CD4-positive, alpha-beta T cell treated with Interferon alpha-2 for 1 hour (primary cell): ENCODE measurements at places on chromosomes 1 and 21.

DNA sequence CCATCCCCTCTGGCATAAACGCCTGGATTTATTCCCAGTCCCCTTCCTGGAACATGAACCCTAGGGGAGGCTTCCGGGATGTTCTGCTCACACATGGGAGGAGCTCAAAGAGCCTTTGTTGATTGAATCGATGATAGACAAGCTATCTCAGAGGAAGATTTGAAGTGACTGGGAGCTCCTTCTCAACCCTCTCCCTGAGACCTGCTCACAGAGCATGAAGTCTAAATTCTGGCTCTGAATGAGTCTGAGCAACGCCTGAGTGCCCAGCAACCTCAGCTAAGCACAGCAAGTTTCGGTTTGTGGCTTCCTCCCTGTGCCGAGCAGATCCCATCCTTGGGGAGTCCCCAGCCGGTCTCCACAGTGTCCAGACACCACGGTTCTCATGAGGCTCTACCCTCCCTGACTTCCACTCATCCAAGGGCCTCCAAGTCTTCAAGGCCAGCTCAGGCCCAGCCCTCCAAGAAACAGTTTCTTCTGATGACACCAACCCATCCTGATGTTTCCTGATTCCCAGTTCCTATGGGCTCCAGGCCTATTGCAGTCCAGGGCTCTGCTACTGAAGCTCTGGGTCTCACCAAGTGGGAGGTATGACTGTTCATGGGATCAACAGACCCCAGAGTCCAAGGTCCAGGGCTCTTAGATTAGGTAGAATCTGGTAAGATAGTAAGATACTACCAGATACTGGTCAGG is 190.8 kb downstream of the DYRK1A start:
- DNase-seq, result no peak

DNA sequence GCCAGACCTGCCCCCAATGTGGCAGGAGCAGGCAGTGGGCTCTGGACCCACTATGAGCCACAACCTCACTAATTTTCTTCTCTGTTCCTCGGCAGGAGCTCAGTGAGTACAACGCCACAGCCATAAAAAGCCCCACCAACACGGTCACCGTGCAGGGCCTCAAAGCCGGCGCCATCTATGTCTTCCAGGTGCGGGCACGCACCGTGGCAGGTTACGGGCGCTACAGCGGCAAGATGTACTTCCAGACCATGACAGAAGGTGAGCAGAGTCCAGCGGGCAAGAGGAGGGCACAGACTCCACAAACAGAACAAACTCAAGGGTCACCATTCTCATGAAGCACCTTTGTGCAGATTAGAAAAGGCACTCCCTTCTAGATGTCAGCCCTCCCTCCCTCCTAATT is 79.9 kb downstream of the LACTBL1 start:
- no peak for DNase-seq

DNA sequence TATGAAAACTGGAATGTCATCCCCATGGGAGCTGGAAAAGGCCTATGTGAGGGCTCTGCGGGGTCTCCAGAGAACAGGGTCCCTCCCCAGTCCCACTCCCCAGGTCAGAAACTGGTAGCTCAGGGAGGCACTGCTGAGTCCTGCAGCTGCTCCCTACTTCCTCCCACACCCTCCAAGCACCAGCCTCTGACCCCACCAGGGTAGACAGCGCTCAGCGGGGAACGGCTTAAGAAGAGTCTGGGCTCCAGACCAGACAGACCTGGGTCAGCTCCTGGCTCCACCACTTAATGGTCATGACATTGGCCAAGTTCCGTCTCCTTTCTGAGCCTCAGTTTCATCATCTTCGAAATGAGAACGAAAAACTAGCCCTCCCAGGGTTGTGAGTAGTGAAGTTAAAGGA is 7.2 kb downstream of the LRP8 start:
- DNase-seq, result no peak

DNA sequence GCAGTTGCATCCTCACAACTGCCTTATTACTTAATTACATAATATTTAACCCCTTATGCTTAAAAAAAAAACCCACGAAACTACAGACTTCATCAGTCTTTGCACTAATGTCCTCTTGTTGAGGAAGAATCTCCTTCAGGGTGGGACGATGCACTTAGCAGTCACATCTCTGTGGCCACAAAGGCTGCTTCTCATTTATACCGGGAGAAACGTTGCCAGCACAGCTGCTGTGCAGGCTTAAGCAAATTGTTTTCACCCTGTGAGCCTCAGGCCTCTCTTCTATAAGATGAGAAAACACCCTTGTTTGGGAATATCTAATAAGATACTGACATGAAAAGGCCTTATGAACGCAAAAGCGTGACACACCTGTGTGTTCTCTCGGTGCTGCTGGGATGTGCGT is 2.9 kb upstream of the OBSCN start:
- no peak for DNase-seq

DNA sequence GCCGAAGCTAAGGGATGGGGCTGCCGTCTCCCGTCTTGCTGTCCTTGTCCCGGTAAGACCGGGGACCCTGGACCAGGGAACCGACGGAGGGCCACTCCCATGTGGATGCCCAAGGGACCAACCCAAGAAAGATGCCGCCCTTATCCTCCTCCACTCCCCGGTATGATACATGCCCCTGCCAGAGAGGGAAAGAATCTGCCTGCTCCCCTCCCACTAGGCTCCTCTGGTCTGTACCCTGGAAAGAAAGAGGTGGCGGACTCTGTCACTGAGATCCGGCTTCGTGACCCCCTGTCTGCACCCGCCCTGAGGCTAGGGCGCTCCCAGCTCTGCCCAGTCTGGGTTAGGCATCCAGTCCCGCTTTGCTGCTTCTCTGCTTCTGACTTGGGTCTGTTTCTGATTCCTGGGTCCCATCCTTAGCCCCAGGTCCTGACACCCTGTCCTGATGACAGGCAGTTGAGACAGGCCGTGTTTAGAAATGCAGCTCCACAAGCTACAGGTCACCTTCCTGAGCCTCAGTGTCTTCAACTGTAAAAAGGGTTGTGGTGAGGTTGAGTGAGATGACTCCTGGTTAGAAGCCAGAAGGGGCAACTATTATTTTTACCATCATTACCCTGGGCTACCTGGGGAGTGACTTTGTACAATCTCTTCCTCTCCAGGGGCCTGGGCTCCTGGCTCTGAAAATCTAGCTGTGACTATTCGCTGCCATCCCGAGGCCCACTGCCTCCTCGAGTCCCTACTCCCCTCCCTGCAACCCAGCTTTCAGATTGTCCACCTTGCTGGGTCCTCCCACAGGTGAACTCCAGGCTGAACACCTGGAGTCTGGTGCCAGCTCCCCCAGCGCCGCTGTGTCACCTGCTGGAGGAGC is 3.7 kb downstream of the MATN1 start:
- DNase-seq, result no peak

DNA sequence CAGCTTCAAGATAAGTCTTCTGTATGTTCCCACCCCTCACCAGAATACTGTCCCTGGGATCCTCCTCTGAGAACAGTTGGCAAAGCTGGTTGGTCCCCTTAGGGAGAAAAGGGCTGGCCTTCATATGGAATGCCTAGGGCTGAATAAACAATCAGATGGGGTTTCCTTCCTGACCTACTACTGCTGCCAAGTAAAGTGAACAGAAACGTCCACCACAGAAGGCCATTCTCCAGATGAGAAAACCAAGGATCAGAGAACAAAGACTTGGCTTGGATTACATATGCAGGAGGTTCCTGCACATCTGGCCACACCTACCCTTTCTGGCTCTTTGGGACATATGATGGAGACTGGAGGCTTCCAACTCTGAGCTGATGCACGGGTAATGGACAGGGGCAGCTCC is 194.5 kb downstream of the HIVEP3 start:
- DNase-seq, result no peak

- DNase-seq, result no peak
These were observed 241.6 kb downstream of the BACH1 start for GRCh38 chr21:29540289-29540688.

DNA sequence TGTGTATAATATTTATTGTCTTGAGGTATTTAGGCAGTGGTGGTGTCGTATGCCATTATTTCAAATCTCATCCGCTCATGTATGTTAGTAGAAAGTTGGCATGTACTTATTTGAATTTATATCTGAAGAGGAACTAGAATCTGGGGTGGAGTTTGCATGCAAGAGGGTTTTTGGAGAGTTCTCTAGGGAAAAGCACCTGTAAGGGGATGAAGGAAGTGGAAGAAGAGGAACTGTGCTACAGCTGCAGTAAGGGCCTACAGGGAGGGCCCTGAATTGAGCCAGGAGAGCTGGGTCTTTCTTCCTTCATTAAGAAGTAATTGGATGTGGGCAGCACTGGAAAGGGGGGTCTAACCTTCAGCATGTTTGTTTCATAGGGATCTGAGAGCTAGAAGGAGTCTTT is 197.2 kb downstream of the HMCN1 start:
- DNase-seq, result no peak

DNA sequence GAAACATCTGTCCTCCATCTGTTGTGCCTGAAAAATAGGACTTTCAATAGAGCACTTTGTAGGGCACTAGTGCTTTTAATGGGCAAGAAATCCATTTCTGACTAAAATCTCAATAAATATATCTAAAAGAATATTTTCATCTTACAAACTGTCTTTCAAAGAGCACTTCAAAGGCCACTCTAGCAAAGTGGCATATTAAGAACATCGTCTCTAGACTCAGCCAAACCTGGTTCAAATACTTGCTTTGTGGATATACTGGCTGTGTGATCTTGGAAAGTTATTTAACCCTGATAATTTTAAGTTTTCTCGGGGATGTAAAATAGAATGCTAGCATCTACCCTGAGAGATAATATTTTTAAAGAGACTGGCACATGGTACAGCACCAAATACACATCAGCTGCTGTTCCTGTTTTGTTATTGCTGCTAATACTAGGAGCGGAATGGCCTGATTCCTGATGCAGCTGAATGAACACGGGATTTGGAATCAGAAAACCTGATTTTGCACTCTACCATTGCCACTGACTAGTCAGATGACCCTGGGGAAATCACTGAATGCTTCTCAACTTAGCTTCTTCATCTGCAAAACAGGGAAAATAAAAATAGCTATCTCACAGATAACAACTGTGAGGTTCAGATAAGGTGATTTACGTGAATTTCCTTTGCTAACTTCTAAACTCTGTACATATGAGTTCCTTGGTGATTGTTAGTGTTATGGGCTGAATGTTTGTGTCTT is 25.2 kb upstream of the LRRC8C start:
- DNase-seq, result no peak

DNA sequence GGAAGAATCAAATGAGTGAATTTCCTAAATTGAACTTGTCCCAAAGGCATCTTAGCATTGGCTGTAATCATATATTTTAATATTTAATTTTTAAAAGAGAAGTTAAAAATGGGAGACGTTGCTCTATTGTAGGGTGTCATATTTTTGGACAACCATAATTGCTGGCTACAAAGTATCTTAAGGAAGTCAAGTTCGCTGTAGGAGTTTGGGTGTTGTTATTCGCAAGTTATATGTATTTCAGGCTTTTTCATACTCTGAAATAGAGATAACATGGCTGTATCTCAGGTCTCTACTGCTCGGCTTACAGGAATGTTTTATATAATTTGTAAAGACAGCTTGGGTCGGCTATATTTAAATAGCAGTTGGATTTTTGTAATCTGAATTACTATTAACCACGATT is 852 bp downstream of the TMEM50A start:
- no peak for DNase-seq

GRCh38 chr1:192489748-192490147 is 85.8 kb upstream of the RGS1 start:
- peak; percentile 24 for DNase-seq

DNA sequence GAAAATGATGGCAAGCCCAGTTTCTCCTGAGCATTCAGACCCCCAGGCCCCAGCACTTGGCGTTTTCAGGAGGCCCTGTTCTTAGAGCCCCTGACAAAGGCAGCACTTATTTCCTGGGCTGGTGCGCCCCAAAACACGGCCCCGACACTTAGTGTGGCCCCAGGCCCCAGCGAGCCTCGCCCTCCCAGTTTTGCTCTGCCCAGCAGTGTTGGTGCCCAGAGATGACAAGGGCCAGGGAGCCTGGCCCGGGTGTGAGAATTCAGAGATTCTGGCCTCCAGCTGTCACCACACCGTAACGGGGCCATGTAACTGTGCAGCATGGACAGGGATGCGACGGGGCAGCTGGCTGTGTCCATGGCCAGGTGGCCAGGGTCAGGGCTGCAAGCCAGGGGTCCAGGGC is 18.0 kb upstream of the ARHGEF16 start:
- no peak for DNase-seq

DNA sequence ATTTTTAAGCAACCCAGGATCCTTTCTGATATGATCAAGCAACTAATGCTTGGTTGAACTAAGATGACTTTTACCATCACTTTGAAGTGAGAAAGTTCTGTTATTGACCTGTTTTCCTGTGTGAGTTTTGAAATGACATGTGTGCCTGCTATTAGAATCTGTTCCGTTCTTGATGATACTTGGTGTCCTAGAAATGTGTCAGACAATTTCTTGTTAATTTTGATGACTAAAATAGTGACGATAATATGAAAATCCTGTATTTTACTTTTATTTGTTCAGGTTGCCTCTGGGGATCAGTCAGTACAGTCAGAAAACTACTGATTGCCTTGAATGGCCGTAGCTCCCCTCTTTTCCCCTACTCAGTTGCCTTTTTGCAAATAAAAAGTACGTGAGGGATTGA is 228.0 kb downstream of the RYR2 start:
- DNase-seq, result no peak

- DNase-seq, result no peak
These were observed 33.7 kb downstream of the KCNK1 start for GRCh38 chr1:233647636-233648035.

DNA sequence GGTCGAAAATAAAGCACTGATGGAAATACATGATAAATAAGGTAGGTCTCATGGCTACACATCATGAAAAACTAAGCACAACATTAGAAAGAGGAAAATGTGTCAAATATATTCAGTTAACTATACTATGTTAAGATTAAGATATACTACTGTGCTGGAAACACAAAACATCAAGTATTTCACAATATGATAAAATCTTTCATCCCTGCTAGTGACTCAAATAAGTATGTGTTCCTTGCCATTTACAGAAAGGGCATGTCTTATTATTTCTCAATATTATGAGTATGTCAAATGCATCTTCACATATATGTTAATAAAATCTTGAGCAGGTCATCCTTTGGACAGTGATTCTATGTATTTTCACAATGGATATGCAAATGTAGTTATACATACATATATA is 1260.1 kb upstream of the ADGRL2 start:
- DNase-seq, result no peak

GRCh38 chr1:163195728-163196448 is 6.8 kb downstream of the RGS5 start:
- no peak for DNase-seq

GRCh38 chr1:14476170-14476955 is 122.1 kb upstream of the KAZN start:
- DNase-seq, result no peak

GRCh38 chr21:43369124-43369523 is 57.8 kb downstream of the SIK1 start:
- DNase-seq, result no peak

- peak; percentile 83 for DNase-seq
These were observed 1.1 kb downstream of the GFI1 start for GRCh38 chr1:92485381-92486250.

DNA sequence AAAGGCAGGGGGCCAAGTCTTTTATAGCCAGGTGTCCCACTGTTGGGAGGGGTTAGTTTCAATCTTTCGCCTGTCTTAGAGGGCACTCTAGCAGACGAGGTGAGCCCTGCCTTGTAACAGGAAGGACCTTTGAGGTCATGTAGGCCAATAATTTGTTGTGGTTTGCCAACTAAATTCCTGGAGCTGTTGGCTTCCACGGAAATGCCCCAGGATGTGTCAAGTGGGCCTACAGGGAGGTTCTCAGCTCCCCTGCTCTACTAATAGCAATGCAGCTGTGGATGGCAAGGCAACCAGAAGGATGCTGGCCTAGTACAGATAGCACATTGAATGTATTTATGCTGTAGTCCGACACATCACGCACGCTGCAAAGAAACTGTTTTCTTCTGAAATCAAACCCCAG is 22.3 kb upstream of the CASQ2 start:
- no peak for DNase-seq
